ENCODE measurements at places on chromosomes 4 and X.

- DNase-seq: no peak
Measured at GRCh38 chr4:476501-476900, 22.5 kb downstream of the ZNF721 start.

DNA sequence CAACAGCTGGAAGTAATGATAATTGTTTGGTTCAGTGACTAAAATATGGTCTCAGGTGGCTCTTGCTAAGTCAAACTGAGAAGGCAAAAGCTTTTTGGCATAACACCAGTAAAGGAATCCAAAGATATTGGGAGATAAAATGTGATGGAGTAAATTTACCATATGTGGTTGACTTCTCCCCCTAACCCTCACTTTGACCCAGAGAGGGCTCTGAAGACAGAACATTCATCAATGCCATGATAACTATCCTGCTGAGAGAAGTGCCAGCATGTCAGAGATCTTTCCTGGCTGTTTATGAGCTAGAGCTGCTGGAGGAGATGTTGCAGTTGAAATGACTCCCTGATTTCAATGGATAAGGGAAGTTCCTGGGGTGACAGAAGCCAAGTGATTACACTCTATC, 213.4 kb downstream of the SPCS3 start:
- DNase-seq: no peak

DNA sequence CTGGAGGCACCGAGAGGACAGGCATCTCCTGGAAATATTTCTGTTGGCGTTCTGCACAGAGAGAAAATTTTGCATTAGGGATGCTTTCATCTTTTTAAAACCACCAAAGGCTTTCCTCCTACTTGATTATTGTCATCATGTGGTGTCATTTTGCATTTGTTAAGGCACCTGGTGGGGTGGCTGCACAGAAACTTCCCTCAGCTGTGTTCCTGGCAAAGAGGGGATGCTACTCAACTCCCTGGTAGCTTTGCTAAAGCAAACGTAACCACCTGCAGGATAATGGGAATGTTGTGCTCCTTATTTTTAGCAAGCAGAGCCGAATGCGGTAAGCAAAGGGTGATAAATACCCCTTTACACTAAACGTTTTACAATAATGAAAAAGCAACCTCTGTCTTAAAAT, 229.8 kb downstream of the STIM2 start:
- no peak for DNase-seq

GRCh38 chr4:82667761-82668480, 106.1 kb upstream of the TMEM150C start:
- DNase-seq: no peak

- no peak for DNase-seq
Measured at GRCh38 chrX:71215338-71215912, 7.6 kb upstream of the GJB1 start.

- DNase-seq: no peak
Measured at GRCh38 chrX:40061871-40062524, 35.8 kb downstream of the BCOR start.

DNA sequence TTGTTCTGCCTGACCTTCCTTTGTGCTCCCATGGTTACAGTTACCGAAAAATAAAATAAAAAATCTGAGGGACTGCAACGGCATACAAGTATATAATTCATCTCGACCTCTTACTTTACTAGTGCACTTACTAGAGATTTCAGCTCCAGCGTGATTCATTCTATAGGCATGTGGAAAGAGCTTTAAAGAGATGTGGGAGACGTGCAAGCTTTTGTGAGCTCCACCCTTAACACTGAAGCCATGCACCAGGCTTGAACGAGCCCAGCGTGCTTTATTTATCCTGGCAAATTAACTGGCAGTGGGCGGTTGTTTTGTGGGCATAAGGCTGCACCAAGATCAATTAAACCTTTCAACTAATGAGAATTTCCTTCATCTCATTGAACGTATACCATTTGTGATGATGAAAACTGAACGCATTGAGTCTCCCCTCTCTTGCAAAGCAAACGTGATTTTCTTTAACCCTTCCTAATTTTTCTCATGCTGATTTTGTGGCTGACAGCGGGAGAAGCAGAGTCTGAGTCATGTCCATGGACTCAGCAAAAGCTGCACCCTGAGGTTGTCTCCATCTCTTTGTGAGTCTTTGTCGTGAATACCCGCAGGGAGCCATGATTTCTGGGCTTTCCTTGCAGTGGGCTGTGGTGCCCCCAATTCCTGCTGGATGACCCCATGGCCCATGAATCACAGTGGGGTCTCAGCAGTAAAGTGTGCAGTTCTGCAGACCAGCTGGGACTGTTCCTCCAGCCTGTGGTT, 60.1 kb downstream of the MXRA5 start:
- no peak for DNase-seq

DNA sequence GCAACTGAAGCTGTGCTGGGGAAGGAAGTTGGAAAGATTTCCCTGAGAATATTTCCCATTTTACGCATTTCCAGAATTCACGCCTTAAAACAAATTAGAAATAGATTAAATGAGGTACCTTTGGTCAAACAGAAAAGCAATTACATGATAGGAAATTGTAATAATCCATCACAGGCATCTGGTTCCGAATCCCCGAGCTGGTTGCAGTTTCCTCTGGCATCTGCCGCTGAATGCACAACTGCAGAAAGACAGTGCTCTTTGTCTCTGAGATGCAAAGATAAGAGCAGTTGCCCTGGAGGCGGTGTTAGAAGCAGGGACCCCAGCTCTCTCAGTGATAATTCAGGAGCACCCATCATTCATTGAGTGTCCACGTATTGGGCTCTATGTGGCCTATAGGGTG, 224.4 kb downstream of the LDB2 start:
- DNase-seq: no peak

- no peak for DNase-seq
Measured at GRCh38 chrX:47148946-47149345, 3.9 kb downstream of the RBM10 start.

GRCh38 chr4:53346920-53347852, 18.7 kb downstream of the SCFD2 start:
- DNase-seq: no peak

- no peak for DNase-seq
Measured at GRCh38 chr4:78525559-78525958, 26.0 kb upstream of the ANXA3 start.

- no peak for DNase-seq
Measured at GRCh38 chr4:82523179-82523578, 38.6 kb downstream of the TMEM150C start.

- DNase-seq: no peak
Measured at GRCh38 chrX:56968980-56969379, 26.4 kb downstream of the SPIN3 start.

GRCh38 chr4:145786261-145786660, 106.3 kb downstream of the C4orf51 start:
- no peak for DNase-seq

GRCh38 chrX:63511361-63511760, 160.2 kb upstream of the SPIN4 start:
- no peak for DNase-seq

DNA sequence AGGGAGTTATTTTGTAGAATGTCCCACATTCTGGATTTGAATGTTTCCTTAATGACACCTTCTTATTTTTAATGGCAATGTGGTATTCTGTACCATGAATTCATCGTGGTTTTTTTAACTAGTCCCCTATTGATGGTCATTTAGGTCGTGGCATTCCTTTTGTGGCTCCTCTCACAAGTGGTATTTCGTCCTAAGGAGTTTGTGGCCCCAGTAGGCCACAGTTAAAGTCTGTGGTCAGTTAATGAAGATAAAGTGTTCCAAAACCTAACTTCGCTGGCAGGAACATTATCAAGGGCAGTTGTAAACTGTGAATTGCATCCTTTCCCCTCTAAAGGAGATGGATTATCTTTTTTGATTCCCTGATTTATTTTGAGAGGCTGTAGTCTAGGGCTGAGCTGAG, 133.2 kb downstream of the TMEM164 start:
- no peak for DNase-seq

DNA sequence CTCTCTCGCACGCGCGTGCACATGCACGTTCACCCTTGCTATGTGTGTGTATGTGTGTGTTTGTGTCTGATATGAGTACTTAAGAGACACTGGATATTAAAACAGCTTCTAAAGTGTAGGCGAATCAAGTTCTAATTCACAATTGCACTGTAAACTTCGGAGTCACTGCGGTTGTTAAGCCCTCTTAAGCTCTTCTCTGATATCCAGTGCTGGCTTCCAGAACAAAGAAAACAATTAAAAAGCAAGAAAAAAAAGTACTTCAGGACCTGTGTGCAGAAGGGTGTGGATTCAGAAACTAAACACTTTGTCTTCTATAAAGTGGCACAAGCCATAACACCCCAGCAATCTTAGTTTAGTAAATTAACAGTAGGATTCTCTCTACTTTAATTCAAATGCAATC, 300.2 kb downstream of the PCDH7 start:
- DNase-seq: no peak

- no peak for DNase-seq
Measured at GRCh38 chrX:71489540-71489939, 43.4 kb upstream of the OGT start.

GRCh38 chrX:11757397-11757718, 679 bp upstream of the MSL3 start:
- DNase-seq: no peak

GRCh38 chrX:82945332-82945731, 562.8 kb upstream of the POU3F4 start:
- no peak for DNase-seq

DNA sequence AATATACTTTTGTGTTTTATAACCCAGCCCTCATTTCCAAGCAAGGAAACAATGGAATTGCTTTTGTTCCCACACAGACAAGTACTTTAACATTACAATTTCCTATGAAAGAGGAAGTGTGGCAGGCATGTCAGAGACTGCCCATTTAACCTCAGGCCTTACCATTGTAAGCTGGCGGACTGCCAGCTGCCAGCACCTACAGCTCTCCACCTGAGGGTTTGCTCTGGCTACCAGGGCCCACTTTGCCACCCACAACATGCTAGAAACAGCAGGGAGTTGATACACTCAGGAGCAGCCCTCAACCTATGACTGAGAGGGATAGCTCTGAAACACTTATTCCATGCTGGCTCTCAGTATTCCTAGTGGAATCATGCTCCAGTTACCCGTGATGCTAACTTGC, 152.3 kb upstream of the PRDX4 start:
- no peak for DNase-seq

DNA sequence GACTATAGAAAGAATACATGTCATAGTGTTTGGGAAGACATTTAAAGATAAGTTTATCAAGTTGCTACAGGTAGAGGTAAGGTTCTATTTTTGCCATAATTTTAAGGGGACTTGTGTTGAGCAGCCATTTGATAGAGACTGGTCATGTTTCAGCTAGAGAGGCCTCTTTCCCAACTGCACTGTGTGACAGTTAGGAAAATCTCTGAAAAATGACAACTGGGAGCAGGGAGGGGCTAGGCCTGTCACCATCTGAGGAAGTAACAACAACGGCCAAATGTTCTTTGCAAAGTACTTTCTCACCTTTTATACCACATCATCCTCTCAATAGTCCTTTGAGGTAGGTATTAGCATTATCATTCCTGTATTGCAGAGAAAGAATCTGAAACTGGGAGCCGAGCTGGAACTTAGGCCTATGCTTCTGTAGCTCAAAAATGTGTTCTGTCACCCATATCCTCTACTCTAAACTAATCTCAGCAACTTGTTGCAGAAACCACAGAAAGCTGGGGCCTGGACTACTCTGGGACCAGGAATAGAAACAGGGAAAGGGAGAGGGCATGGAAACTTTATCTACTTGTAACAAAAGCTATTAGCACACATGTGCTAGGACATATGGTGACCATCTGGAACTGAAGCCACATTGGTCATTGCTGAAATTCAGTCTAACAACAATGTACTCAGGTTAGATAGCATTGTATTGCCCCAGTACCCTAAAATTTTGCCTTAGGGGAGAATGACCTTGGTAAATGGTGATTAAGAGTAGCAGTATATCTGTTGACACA, 198.9 kb downstream of the MID1IP1 start:
- no peak for DNase-seq

GRCh38 chr4:81747242-81747930, 275.7 kb upstream of the RASGEF1B start:
- DNase-seq: no peak

DNA sequence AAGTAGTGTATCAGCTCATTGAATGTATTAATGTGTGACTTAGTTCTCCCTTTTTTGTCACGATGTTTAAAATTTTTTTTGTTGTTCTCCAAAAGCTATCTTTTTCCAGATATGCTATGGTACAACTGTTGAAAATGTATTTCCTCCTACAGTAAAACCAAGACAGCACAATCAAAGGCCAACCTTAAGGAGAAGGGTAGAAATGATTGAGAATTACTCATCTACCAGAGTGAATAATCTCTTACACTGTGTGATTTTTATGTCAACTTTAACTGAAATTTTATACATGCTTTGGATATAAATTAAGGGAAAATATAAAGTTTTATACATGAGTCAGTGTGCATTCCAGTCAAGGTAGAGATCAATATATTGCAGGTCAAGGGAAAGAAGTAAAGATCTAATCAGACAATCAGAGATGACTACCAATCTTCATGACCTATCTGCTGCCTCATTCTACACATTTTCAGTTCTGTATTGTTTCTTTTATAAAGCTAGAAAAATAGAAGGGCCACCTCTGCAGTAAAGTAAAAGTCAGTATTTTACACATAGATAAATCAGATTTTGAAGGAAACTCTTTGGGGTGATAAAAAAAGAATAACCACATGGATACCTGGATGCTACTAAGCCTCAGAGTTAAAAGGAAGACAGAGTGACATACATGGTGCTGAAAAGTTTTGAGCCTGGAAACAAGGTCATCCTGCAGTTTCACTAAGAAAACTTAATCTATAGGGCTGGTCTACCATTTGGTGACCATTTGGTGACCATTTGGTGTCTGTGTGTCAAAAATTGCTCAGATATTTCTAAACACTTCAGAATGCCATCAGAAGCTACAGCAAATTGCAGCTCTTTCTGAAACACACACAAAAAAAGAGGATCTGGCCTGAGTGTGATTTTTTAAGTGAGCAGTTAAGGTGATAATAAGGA, 1.6 kb downstream of the FAM13A start:
- no peak for DNase-seq

GRCh38 chrX:126237524-126237923, 71.4 kb upstream of the DCAF12L2 start:
- DNase-seq: no peak

- no peak for DNase-seq
Measured at GRCh38 chr4:176611951-176612350, 180.8 kb downstream of the VEGFC start.

DNA sequence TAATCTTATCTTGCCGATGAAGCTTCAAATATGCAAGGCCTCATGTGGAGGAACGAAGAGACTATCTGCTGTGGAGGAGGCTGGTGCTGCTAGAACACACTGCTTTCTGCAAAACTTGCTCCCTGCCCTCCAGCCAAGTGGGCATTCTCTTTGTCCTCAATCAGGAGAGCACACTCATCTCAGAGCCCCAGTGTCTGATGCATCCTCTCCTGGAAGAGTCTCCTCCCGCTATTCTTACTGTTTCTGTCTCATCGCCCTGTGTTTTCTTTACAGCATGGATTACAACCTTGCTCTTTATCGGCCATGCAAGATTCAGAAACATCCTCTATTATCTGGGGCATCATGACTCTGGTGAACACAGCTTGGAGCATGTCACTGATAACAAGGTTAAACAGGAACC, 68.2 kb upstream of the MTNR1A start:
- DNase-seq: no peak

All from stimulated activated CD4-positive, alpha-beta T cell treated with anti-CD3 and anti-CD28 coated beads, TNF-alpha, amount 100 ng/mL, for 1 hour (primary cell).